Activated CD4-positive, alpha-beta T cell treated with anti-CD3 and anti-CD28 coated beads for 48 hours (primary cell): ENCODE measurements at places on chromosomes 7 and 10.

- no peak for DNase-seq
Observed at GRCh38 chr7:143954135-143954534, 509 bp upstream of the OR2F1 start.

DNA sequence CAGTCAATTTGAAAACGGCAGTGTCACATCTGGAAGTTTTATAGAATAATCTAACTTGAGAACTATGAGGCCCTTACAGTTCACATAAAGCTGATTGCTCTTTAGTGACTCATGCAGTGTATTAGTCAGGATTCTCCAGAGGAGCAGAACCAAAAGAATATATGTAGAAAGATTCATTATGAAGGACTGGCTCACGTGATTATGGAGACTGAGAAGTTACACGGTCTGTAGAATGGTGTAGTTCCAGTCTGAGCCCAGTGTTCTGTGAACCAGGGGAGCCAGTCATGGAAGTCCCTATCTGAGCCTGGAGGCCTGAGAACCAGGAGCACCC, 21.5 kb downstream of the RBM33 start:
- DNase-seq = no peak

DNA sequence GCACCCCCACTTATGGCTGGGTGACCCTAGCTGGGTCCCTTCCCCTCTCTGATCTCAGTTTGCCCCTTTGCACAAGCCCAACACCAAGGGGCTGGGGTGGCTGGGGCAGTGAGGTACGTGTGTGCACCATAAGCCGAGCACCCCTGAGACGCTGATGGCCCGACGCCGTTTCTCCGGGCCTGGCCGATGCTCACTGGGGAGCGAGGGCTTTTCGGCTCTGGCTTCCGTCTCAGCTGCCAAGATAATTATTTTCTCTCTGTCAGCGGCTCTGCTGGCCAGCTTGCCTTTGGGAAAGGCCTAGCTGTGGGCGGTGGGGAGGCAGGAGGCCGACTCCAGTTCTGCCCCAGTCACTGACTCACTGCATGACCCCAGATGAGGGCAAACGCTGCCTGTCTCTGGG, 91.0 kb downstream of the ZMIZ1 start:
- DNase-seq = no peak

- peak; percentile 62 for DNase-seq
Observed at GRCh38 chr7:130894146-130894908, 160.3 kb upstream of the KLF14 start.
